ENCODE measurements at places on chromosomes 13 and 19.

- DNase-seq, result peak; percentile 42
Observed at GRCh38 chr19:13441810-13442512, 64.3 kb downstream of the CACNA1A start.

GRCh38 chr19:40976134-40976533, 14.9 kb upstream of the CYP2B6 start:
- no peak for DNase-seq

DNA sequence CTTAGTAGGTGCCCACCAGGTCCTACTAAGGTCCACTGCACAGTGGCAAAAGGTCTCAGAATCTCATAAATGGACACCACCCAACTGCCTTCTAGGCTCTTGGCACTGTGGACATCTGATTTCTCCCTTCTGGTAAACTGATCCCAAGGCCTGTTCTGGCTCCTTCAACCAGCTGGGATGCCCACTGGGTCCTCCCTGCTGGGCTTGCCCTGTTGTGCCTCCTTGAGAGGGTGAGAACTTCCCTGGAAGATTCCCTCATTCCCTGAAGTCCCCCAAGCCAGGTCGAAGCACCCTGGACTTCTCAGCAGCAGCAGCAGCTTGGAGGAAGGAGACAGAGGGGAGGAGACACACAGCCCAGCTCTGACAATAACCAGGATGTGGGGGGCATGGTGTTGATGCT, 6.6 kb upstream of the ZNF492 start:
- DNase-seq, result no peak

DNA sequence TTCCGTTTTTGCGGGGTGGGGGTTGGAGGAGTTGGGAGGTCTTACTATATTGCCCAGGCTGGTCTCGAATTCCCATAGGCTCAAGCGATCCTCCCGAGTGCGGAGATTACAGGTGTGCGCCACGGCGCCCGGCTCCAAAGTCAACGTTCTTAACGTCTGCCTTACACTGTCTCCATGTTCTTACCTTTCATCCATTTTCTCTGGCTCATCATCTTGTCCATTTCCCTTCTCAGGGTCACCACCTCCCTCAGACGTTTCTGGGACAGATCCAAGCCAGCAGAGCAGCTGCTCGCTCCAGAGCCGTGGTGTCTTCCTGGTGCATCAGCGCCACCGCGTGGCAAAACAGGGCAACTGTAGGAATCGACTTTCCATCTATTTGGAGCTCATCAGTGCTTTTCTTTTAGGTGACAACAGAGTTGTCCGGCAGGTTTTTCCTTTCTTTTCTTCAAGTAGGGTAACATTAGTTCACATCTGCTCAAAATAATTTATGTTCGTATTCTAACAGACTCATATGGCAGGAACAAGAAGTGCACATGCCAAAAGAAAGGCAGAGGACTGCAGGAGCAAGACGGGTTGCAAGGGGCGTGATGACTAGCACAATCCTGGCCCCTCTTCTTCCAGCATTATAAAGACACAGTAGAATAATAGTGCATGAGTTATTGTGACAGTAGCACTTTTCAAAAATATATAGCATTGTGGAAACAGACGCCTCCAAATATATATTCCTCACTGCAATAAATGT, 103.1 kb upstream of the ABCC4 start:
- DNase-seq, result peak; percentile 79

GRCh38 chr13:83100237-83100636, 782.0 kb downstream of the SLITRK1 start:
- DNase-seq, result no peak

DNA sequence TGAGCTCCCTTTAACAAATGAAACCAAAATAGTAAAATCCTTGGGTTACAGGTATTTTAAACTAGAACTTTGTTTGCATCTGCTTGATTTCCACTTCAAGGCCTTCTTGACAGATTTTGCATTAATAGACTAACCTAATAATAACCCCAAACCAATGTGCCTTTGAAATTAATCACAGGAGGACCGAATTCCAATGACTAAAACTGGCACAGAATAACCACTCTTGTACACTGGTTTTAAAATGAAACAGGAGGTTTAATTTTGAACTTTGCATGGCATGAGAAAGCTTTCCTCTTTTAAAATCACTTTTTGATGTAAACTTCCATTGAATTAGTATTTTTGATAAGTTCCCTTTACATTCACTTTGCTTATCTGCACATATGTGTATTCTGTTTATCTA, 269.6 kb downstream of the SLITRK5 start:
- DNase-seq, result no peak

GRCh38 chr19:10112895-10113591, 1.6 kb downstream of the P2RY11 start:
- peak; percentile 40 for DNase-seq

- no peak for DNase-seq
Observed at GRCh38 chr13:46569456-46569855, 16.5 kb downstream of the LRCH1 start.

DNA sequence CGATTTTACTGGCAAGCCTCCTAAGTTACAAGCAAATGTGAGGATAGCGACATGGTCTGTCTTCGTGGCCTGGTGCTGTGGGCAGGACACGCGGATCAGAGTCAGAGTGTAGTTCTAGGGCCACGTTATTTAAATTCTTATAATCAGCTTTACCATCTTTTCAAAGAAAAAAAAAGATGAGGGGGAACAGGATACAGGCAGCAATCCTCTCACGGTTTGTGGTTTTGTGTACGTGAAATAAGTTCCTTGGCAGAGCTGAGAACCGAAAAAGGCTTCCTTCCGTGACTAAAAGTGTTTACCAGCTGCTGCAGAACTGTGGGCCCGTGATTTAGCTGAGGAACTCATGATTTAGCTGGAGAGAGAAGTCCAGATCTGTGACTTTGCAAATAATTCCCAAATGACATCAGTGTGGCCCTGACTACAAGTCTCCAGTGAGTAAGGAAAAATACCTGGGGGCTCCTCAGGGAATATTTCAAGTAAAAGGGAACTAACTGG, 27.2 kb downstream of the RCBTB2 start:
- peak; percentile 32 for DNase-seq

GRCh38 chr13:24648983-24649687, 31.1 kb upstream of the ATP12A start:
- no peak for DNase-seq

- DNase-seq, result no peak
Observed at GRCh38 chr13:25649001-25649633, 277.3 kb downstream of the ATP8A2 start.

GRCh38 chr19:3178973-3179738, 587 bp downstream of the S1PR4 start:
- DNase-seq, result no peak

- peak; percentile 96 for DNase-seq
Observed at GRCh38 chr13:90485436-90485835, 862.1 kb upstream of the MIR17HG start.

DNA sequence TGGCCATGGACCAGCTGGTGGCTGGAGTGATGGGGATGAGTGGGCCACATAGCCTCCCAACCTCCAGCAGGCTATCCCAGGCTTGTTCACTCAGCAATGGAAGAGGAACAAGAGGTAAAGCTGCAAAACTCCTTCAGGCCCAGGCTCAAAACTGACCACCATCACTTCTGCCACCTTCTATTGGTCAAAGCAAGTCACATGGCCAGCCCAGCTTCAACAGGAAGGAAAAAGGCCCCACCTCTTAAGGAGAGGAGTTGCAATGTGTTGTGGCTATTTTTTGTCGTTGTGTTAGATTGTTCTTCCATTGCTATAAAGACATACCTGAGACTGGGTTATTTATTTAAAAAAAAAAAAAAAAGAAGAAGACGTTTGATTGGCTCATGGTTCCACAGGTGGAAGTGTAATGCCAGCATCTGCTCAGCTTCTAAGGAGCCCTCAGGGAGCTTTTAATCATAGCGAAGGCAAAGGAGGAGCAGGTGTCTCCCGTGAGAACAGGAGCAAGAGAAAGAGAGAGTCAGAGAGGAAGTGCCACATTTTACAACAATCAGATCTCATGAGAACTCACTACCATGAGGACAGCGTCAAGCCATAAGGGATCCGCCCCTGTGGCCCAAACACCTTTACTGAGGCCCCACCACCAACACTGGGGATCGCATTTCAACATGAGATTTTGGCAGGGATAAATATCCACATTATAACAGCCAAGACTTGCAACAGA, 5.4 kb downstream of the IGSF23 start:
- DNase-seq, result no peak

DNA sequence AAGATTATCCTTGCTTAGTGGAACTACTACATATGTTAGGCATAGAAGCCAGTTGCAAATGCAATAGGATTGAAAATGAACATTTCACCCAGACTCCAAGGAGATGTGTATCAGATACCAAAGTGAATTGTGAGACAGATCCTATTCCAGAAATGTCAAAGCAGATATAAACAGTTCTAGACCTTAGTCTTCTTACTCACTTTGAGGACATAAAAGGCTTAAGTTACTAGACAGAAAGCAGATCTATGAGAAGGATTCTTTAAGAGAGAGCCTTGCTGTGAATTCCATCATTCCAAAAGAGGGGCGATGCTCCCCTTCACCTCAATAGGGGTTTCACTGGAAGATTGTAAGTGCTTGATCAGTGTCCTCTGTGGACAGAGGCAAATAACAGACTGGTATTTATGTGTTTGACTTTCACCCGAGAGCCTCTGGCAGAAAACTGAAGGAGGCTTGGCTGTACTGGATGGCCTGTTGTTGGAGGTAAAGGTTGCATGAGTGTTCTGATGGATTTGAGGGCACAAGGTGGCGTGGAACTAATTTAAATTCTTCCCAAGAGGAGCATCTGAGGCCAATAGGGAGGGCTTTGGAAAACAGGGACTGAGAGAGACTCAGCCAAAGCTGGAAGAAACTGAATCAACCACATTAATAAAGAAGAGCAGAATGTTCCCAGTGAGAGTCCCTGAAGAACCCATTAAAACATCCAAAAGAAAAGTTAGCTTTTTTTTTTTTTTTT, 194.8 kb downstream of the DCLK1 start:
- DNase-seq, result no peak

DNA sequence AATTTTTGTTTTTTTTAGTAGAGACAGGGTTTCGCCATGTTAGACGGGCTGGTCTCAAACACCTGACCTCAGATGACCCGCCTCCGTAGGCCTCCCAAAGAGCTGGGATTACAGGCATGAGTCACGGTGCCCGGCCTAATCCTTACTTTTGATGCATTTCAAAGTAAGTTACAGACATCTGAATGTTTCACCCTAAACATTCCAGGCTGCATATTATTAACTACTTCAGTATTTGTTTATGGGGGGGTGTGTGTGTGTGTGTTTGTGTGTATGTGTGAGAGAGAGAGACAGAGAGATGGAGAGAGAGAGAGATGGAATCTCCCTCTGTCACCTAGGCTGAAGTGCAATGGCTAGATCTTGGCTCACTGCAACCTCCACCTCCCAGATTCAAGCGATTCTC, 13.1 kb downstream of the SULT2B1 start:
- DNase-seq, result peak; percentile 56

GRCh38 chr19:10915130-10916091, 13.0 kb downstream of the YIPF2 start:
- peak; percentile 86 for DNase-seq

- no peak for DNase-seq
Observed at GRCh38 chr19:6062274-6062673, 48.0 kb downstream of the RFX2 start.

- no peak for DNase-seq
Observed at GRCh38 chr19:16372065-16372915, 47.7 kb downstream of the KLF2 start.

DNA sequence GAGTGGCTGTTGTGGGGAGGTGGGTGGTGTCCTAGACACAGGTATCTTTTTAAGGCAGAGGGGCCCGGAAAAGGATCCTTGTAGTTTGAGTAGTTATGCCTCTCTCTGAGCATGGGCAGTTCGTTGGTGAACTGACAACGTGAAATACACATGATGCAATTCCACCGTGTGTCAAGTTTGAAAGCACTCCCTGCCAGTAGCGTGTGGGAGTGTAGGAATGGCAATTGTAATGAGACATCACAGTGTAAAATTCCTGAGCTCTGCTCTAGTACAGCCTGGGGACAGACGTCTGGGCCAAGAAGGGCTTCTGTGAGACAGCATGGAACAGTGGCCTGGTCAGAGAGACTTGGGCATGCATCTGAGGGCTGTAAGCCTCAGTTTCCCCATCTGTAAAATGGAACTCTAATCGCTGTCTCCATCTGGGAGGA, 10.4 kb upstream of the ASF1B start:
- peak; percentile 81 for DNase-seq

- DNase-seq, result no peak
Observed at GRCh38 chr13:51453959-51454703, 1.3 kb upstream of the INTS6 start.

DNA sequence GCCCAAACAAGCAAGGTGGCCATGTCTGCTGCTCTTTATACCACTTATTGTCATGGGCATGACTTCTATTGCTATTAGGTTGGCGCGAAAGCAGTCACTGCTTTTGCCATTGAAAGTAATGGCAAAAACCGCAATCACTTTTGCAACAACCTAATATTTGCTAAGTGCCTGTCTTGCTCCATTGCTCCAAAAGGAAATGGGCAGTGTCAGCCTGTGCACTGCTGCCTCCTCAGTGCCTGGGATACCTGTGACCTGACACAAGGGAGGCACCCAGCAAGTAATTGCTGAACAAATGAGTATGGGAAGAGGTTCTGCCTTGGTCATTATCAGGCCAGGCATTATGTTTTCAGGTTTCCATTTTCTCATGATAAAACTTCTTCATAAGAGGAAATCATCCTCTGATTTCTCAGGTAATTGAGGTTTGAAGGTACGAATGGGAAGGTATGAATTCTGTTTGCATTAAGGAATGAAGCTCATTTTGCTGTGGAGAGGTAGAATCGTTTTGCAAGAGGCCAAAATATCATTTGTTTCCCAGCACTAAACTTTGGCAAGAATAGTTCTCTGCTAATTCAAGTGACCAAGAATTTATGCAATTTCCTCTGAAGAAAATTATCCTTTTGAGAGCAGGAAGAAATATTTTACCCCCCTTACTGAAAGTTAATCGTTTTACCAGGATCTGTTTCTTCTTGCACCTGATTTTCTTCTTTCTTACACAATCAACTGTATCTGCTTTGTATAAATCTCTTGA, 128.4 kb upstream of the SPRY2 start:
- DNase-seq, result no peak
